Naive thymus-derived CD8-positive, alpha-beta T cell (primary cell): ENCODE measurements at places on chromosomes 3 and 15.

DNA sequence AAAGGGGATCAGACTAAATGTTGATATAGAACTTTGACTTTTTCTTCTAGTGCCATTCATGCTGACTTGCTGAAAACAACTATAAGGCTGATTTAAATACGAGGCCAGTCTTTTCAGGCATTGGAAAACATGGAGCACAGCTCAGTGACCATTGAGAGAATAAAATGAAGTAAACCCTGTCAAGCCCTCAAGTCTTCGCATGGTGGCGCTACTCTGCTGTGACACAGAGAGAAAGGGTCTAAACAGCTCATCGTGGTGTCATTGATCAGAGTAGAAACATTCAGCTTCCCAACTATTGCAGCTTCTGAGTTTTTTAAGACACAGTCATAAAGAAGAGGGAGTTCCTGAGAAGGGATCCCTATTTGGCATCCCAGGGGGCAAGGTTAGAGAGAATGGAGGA is 716.2 kb downstream of the DIPK2A start:
- DNase-seq = no peak

GRCh38 chr3:57556459-57557084 is 498 bp downstream of the PDE12 start:
- peak; percentile 15 for DNase-seq

GRCh38 chr3:188031121-188031520 is 122.8 kb upstream of the LPP start:
- DNase-seq = no peak

DNA sequence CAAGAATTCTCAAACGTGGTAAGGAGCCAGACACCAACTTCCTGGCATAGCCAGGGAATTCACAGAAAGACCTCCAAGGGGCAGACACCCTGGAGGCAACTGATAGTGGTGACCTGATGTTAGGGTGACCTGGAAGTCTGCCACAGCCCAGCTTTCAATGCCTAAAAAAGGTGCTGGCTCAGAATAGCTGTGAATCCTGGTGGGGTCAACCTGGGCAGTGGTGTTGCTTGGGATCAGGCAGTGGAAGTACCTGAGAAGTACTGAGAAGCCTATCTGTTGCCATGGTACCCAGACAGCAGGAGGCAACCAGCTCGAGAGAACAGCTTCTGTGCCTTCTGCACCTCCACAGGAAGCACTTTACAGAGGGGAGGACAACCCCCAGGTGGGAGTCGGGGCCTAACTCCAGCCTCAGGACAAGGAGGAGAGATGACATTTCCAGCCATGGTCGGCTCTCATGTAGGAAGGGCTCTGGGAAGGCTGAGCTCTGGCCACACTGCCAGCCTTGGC is 55.4 kb upstream of the LARS2 start:
- DNase-seq = no peak

- DNase-seq = no peak
Measured at GRCh38 chr15:96460106-96460505, 129.6 kb downstream of the NR2F2 start.

- no peak for DNase-seq
Measured at GRCh38 chr15:39188930-39189329, 391.9 kb upstream of the THBS1 start.

GRCh38 chr3:38655708-38656300 is 6.3 kb upstream of the SCN5A start:
- DNase-seq = no peak

DNA sequence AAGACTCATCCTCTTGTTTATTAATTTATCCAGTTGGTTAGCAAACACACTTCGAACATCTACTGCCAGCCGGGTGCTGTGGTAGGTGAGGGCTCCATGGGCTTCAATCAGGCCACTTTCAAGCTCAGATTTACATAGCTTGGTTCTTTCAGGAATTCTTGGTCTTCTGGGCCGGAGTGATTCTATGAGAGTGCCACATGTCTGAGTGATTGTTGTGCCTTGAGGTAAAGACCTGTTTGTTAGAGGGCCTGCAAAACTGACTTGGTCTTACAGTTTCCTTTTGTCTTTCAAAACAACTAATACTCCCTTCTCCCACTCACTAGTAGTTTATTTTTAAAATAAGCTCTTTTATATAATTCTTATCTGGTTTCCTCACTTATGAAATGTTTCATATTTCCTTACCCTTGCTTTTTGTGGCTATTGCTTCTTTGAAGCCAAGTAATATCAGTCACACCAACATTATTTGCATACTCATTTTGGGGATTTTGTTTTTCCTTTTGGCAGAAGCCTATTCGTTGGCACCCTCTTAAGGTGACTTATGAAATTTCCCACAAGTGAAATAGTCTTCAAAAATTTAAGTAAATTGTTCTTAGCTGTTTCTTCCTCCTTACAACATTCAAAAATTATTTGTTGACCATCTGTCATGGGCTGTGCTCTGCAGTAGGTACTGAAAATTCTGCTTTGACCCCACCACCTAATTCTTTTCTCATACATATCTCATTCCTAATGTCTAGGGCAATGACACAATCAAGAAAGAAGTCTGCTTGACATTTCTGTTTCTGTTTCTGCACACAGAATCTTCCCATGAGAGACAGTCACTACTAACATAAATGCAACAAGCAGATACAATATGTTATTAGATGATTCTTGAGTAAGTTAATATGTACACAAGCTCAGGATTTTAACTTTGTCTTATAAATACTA is 120.2 kb downstream of the LRRC28 start:
- DNase-seq = no peak

- no peak for DNase-seq
Measured at GRCh38 chr3:46453526-46454208, 11.0 kb downstream of the LTF start.

DNA sequence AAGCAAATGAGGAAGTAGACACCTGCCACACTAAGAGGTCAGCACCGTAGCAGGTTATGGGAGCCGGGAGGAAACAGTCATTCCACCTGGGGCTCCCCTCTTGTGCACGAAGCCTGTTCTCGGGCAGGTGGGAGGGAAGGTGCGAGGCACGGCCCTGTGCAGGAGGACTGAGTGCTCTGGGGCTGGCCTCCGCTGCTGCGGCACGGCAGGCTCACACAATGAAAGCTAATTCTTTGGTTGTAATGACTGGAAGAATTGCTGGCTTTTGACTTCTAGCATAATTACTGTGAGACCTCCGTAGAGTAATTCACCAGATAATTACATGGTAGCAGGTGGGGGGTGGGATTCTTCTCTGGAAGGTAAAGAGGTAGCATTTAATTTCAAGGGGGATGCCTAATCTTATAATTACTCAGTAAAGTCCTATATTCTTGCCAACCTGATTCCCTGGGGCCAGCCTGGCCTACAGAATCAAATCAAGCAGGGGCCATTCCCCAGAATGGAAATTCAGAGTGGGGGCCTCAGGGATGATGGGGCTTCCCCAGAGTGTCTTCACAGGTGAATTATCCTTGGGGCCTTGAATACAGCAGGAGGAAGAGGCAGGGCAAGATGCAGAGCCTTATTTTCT is 129.1 kb downstream of the TPRA1 start:
- DNase-seq = no peak

- DNase-seq = no peak
Measured at GRCh38 chr3:127959873-127960272, 44.8 kb downstream of the KBTBD12 start.

DNA sequence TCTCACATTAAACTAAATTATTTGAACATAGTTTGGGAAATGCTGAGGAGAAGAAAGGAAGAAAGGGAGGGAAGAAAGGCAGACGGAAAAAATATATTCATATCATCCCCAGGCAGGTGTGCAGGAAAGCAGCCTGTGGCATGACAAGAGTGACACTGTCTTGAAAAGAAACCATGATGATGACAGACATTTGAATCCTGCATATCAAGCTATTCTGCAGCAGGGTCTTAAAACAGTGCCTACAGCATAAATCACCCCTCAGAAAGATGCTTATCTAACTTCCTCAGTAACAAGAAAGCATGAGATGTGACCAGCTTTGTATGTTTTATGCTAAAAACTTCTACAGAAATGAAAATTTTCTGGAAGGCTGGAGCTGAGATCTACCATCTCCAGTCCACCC is 144.5 kb upstream of the GRM7 start:
- DNase-seq = no peak

DNA sequence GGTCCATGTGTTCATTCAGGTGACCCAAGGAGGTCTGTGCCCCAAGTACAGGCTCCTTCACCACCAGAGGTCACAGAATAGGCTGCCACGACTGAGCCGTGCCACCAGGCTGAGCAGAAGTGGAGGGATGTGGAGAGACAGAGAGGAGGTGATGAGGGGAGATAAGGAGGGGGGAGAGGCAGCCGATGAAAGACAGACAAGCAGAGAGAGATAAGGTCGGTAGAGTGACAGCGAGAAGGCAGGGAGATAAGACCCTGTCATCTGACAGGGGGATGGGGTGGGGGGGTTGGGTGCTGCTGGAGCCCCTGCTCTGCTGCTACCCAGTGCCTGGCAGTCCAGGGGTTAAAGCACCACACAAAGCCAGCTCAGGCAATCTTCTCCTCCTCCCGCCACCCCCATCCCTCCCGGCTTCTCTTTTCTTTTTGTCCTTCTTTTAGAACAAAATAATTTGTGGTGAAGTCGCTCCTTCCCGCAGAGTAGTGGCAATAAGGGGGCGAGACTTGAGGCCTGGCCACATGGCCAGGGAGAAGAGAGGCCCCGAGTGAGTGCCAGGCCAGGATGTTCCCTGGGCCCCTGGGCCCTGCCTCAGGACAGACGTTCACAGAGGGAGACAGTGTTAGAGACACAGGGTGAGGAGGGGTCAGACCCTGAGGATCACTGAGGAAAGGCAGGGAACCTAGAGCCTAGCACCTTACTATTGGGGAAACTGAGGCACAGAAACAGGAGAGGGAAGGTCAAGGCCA is 67.9 kb downstream of the CACNA2D2 start:
- no peak for DNase-seq

DNA sequence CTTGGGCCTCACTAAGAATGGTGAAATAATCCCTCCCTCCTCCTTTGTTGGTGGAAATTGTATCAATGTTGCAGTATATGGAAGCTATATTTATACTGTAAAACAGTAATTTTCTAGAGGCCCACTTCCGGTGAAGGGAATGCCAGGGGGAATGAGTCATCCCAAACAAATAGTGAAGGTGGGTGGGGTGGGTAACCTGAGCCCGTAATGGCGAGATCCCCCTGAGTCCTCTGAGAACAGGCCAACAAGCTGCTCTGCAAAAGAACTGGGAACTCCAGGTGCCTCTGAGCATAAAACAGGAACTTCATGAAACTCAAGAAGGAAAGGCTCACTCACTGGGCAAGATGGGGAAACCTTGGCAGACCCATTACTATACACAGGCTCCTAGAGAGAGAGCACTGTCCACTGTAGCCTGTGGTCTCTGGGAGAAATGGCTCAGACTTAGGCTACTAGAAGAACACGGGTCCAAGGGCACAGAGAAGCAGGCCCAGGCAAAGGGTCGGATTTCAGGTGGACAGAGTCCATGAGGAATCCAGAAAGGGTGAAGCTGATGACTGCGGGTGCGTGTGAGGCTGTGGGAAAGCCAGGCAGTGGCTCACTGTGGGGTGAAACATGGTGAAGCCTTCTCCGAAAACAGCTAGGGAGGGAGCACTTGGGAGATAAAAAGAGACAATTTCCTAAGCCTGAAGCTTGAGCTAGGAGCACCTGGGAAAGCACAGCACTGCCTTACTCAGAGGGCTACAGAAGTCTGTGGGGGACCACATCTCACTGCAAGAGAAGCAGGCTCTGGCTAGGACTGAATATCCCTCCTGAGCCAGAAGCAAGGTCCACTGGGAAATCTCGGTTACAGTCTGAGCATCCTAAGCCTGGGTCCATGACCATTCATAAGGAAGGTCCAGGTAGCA is 19.8 kb downstream of the LARP6 start:
- no peak for DNase-seq

DNA sequence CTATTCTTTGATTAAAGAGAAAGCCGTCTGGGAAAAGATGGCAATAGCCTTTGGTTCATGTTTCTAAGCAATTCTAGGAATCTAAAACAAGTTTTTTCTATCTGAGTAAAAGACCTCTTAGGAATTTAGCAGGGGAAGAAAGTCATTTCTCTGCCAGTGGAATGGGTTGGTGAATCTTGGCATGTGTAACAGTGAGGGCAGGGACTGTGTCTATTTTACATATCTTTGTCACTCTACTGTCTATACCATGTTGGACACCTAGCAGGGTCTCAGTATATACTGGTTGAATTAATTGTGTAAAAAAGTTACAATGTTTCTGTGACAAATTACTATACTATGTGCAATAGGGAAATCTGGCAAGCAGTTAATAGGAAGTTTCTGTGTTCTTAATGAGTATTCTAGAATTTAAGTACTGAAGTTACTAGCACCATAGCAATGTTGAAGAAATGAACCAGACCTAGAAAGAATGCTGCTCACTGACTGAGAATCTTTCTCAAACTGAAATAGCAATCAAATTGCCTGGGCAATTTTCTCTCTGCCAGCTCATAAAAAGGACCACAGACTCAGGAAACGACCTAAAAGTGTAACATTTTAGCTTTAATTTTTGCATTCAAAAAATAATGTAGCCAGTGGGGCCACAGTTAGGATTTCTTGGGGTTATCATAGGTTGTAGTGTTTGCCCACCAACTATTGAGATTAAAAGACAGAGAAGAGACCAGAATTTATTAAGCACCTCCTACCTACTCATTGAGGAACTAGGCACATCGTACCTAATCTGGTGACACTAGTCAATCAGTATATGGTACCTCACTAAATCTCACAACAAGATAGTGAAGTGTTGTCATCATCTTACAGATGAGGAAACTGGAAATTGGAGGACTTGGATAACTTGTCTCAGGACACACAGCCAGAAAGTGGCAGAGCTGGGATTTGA is 56.2 kb upstream of the LEKR1 start:
- DNase-seq = no peak

DNA sequence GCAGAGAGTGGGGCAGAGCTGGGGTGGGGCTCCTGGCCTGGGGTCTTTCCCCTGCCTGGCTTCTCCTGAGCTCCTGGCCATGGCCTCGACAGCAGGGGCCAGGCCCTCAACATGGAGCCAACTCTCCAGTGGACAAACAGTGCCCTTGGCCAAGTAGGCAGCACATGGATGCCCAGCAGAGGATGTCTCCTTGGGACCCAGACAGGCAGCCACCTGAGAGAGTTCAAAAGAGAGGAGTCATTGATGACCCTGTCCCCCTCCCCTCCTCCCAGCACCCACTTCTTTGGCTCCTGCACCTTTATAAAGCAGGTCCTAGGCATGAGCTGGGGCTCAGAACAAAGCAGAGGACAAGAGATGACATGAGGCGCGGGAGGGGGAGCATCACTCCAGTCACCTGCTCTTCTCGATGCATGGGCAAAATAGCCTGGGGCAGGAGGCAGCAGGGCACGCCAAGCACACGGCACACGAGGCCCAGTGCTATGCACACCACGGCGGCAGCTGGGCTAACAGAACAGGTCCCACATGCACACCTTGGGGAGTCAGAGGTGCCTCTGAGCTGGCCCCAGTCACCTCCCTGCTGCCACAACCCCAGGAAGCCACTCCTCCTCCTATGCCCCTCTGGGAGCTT is 27.4 kb downstream of the SHISA5 start:
- no peak for DNase-seq

GRCh38 chr15:57337868-57338411 is 38.4 kb upstream of the CGNL1 start:
- no peak for DNase-seq
